ENCODE measurements at places on chromosomes 7 and 10.

- DNase-seq, result no peak
These were observed 278.8 kb upstream of the PPP2R2D start for GRCh38 chr10:131621784-131622624.

GRCh38 chr7:105806592-105807447 is 69.6 kb downstream of the ATXN7L1 start:
- peak; percentile 71 for DNase-seq

- no peak for DNase-seq
These were observed 282.6 kb downstream of the AUTS2 start for GRCh38 chr7:69880840-69881239.

DNA sequence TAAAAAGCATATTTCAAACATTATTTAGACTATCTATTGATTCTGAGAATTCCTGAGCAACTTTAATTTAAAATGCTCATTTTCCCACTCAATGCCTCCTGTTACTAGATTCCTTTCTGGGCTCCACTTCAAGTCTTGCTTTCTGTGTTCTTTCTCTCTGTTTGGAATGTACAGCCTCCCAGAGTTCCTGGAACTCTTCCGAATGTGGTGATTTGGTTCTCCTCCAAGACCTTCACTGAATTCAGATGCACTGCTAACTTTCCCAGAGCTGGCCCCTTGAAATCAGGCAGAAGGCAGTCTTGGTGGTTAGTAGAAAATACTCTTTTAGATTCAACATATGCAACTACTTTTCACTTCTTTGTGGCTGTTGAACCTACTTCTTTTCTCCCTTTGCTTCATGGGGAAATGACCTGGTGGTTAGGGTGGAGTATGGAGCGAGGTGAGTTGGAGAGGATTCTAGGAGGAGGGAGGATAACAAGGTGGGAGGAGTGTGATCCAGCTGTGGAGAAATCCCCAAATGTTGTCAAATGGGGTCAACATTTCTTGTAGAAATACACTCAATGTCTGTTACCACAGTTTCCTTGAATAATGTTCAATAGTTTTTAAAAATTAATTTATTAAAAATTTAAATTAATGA is 27.9 kb upstream of the CCDC7 start:
- DNase-seq, result no peak

DNA sequence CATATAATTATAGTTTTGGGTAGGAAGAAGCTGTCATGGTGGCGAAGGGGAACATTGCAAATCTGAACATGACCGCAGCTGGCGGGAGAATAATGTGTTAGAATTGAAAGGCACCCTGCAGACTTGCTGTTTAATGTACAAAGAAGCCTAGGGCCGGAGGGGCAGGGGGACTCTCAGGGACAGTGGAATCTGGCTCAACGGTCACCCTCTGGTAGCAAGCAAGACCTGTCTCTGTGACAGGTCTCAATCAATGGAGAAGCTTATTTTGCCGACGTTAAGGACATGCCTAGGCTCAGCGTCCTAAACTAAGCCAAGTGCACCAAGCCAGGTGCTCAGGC is 177.3 kb downstream of the NSUN6 start:
- no peak for DNase-seq

- no peak for DNase-seq
These were observed 54.2 kb downstream of the RTKN2 start for GRCh38 chr10:62214364-62214874.

DNA sequence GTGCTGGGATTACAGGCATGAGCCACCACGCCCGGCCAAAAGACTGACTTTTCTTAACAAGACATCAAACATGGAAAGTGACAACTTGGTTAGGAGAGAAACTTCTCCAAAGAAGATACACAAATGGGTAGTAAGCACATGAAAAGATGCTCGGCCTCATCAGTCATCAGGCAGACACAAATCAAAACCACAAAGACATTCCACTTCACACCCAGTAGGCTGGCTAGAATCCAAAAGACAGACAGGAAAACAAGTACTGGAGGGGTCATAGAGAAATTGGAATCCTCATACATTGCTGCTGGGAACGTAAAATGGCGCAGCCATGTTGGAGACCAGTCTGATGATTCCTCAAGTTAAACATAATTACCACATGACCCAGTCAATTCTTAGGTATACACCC is 16.4 kb downstream of the SEPHS1 start:
- DNase-seq, result no peak

- DNase-seq, result no peak
These were observed 90.1 kb downstream of the ZNF777 start for GRCh38 chr7:149370790-149371189.

GRCh38 chr7:127988751-127989150 is 42.5 kb downstream of the LRRC4 start:
- DNase-seq, result no peak

GRCh38 chr10:122466951-122467381 is 5.6 kb downstream of the HTRA1 start:
- DNase-seq, result no peak

DNA sequence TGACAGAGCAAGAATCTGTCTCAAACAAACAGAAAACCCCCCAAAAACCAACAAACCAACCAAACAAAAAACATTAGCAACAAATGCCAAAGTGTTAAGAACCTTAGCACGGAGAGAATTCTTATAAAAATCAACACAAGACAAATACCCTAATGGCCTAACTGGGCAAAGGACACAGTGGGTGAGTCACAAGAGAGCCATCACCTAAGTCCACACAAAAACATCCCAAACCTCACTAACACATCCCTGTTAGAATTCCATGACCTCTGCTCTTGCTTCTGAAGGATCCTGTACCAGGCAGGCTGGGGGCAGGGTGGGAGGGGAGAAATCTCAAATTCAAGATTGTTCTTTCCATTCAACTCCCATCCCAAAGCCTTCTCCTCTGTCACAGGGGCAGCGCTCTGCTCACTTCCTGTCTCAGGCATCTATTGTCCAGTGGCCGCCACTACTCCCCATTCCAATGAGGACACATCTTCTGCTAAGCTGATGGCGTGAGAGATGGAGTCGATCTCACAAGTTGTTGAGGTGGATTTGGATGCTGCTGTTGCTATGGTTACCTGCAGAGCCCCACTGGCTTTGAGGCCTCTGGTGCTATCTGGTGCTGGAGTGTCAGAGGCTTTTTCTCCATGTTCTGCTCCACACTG is 9.2 kb downstream of the IL15RA start:
- DNase-seq, result no peak

Measured in Kasumi-1 (cell line).